ENCODE measurements at places on chromosomes 11 and 22.

DNA sequence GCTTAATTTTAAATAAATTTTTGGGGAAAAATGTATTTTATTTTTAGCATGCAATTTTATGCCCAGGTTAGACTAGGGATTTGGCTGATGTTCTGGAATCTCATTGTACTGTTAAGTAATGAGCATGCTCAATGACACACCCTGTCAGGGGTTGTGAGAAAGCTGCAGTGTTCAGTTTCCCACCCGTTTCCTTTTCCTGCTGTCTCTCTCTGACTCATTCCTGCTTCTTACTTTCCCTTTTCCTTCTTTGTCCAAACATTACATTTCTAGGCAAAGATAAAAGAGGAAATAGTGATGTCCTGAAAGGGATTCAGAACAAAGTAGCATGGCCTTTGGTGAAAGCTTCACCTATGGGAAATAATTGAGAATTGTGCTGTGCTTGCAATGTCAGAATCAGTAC lies 22.7 kb downstream of the OOSP3 start:
- DNase-seq: no peak

DNA sequence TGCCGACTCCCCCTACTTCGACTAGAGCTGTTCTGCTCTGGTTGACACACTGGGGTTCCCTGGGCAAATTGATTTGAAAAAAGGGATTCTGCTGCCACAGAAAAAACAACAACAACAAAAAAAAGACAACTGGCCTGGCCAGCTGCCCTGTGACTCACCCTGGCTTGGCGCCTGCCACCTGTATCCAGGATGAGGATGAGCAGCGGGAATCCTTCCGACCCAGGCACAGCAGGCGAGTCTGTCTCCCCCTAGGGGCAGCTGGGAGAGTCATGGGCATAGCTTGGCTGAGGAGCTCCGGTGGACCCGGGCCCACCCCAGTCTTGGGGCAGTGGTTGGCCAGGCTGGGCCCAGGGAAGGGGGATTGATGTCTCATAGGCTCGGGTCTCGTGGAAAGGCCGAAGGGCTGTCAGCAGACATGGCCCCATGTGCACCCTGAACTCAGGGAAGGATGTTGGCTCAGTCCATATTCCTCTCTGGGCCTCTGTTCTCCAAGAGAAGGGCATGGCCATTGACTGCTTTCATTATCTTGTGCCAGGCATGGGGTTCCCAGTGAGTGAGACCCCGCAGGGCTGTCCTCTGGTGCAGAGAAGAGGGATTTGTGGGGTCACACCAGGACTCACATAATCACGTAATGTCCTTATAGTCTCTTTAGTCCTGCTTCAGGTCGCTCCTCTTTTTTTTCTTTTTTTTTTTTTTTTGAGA lies 10.4 kb upstream of the SUN2 start:
- DNase-seq: no peak

DNA sequence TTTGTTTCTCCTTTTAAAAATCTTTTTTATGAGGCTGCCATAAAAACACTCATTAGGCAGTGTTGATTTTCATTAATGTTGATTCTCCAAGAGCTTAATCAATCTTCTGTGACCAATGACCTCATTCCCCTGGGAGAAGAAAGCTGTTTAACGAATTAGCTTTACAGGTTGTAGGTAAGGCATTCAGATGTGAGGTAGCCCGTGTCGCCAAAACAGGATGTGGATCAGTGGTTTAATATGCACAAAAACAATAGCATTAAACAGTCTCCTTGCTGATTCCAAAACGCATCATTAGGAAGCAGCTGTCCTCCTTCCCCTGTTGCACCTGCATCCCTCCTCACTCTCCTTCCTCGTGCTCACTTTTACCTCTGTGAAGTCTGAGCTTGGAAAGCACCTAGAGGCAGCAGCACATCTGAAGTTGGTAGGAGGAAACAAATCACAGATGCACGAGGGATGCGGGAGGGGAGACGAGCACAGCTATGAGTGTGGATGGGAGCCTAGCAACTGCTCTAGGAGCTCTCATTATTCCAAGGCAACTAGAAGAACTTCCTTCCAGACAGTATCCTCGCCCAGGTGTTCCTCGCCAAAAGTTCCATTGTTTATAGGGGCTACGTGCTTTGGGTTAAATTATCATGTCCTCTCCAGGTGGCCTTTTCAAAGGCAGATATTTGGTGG lies 179.4 kb upstream of the SNX19 start:
- DNase-seq: no peak

GRCh38 chr11:47950396-47950795 lies 30.0 kb upstream of the PTPRJ start:
- DNase-seq: peak; percentile 61

DNA sequence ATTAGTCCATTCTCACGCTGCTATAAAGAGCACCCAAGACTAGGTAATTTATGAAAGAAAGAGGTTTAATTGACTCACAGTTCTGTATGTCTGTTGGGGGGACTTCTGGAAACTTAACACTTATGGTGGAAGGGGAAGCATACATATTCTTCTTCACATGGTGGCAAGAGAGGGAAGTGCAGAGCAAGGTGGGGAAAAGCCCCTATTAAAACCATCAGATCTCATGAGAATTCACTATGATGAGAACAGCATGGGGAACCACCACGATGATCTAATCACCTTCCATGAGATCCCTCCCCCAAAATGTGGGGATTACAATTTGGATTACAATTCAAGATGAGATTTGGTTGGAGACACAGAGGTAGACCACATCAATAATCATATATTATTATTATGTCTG lies 25.7 kb downstream of the CEP57 start:
- DNase-seq: no peak
